Dorsolateral prefrontal cortex (tissue), 122 donors: ENCODE measurements at places on chromosomes 4 and X.

DNA sequence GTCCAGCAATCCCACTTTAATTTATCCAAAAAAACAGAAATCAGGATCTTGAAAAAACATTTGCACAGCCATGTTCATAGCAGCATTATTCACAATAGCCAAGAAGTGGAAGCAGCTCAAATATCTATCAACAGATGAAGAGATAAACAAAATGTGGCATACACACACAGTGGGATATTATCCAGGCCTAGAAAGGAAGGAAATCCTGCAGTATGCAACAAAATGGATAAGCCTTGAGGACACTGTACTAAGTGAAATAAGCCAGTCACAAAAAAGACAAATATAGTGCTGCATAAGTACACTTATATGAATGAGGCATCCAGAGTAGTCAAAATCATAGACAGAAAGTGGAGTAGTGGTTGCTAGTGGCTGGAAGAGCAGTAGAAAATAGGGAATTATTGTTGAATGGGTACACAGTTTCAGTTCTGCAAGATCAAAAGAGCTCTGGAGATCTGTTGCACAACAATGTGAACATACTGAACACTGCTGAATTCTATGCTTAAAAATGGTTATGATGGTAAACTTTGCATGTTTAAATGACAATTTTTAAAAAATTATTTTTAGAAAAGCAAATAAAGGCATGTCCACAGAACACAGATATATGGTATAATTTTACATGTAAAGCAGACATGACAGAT lies 25.6 kb downstream of the CHM start:
- no peak for DNase-seq

DNA sequence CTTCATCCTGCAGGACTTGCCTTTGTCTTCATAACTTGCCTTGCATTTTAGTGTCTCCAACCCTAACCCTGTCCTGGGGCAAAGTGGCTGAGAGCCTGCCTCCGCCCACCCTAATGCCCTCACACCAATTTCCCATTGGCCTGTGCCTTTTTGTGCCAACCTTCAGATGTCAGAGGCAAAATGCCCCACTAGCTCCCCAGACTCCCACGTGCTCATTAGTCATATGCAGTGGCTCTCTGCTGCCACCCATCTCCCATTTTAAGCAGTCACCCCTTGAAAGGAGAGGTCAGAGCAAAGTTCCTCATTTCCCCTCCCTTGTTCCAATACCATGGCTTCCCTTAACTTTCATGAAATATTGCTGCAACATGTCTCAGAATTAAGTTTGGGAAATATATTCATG lies 74.8 kb upstream of the PASD1 start:
- DNase-seq, result no peak

GRCh38 chr4:87089368-87089767 lies 131.1 kb downstream of the KLHL8 start:
- DNase-seq, result no peak

- DNase-seq, result no peak
Observed at GRCh38 chrX:56233682-56234081, 1.5 kb downstream of the KLF8 start.

DNA sequence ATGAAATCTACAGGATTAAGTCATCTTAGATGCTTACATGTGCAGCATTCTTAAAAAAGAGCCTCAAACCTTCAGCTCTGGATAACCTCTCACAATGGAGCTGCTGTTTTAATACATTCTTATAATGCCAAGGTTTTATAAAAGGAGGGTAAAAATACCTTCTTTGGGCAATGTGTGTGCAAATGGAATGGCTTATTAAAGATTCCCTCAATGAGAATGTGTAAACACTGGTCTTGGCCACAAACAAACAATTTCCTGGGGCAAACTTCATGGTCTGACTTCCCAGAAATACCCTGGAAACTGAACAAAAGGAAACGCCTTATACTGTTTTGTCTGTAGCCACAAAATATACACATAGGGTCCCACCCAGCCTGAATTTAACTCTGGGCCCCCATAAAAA lies 148.6 kb upstream of the INTU start:
- DNase-seq, result no peak

DNA sequence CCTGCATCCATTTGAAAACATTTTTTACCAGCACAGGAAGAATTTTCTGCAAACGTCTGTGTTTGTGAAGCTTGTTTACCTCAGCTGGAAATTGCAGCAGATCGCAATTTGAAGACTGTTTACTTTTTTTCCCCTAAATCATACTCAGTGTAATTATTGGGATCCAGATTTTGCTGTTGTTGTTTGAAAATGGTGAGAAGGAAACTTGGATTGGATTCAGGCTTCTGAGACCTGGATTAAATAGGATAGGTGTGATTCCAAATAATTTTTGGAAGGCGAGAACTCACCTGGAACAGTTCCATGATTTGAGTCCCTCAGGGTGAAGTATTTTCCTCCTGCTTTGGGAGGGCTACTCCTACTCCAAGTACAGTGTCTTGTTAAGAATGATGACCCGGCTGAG lies 279.8 kb downstream of the STIM2 start:
- DNase-seq, result no peak

GRCh38 chr4:86876894-86877685 lies 15.1 kb downstream of the C4orf36 start:
- no peak for DNase-seq

- DNase-seq, result no peak
Observed at GRCh38 chr4:52372269-52372668, 286.8 kb downstream of the USP46 start.

DNA sequence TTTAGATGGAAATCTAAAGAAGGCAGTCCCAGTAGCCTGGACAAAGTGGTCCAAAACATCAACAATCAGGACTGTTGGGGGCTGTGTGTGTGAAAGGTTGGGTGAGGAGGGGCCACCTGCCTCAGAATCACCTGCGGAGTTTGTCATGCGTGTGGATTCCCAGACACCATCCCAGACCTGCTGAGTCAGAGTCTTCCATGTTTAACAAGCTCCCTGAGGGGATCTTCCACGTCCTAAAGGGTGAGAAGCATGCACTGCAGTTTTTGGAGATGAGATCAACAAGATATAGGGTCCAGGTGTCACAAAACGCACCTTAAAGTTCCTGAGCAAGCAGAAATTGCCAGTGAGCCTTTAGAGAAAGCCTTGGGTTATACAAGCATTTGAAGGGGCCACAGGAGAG lies 207.0 kb upstream of the FAM9B start:
- DNase-seq, result no peak

DNA sequence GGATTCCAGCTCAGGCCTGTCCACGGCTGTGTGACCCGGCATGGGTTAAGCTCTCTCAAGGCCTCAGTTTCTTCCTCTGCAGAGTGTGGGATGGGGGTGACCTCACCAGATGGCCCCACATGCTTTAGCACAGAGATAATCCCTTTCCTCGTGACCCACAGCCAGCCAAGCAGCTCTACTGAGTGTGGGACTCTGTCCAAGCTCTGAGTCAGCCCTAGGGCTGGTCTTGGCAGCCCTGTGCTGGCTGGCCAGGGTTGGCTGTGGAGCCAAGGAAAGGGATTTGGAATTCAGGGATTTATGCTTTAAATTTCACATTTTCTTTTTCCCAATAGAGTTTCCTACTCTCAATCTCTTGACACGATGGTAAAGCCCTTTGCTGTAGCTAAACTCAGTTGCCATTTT lies 19.7 kb upstream of the SPON2 start:
- DNase-seq, result peak; percentile 91

DNA sequence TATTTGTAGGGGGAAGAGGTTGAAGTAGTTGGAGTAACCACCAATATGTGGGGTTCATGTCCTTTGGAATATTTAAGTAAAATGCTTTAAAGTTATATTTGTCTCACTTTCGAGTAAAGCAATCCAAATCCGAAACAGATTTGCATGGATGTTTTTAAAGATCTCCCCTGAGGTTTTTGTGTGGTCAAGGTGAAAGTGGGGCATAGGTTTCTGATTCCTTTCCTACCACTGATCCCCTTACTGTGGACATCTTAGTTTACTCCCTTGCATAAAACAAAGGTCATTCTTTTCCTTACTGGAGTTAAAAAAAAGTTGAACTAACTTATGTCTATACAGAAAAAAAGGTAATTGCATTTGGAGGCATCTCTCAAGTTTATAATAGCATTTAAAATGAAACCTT lies 71.9 kb upstream of the PHOX2B start:
- DNase-seq, result no peak

GRCh38 chr4:165199286-165199685 lies 8.1 kb upstream of the KLHL2 start:
- DNase-seq, result no peak

- DNase-seq, result no peak
Observed at GRCh38 chr4:105969575-105969974, 74.3 kb downstream of the NPNT start.

DNA sequence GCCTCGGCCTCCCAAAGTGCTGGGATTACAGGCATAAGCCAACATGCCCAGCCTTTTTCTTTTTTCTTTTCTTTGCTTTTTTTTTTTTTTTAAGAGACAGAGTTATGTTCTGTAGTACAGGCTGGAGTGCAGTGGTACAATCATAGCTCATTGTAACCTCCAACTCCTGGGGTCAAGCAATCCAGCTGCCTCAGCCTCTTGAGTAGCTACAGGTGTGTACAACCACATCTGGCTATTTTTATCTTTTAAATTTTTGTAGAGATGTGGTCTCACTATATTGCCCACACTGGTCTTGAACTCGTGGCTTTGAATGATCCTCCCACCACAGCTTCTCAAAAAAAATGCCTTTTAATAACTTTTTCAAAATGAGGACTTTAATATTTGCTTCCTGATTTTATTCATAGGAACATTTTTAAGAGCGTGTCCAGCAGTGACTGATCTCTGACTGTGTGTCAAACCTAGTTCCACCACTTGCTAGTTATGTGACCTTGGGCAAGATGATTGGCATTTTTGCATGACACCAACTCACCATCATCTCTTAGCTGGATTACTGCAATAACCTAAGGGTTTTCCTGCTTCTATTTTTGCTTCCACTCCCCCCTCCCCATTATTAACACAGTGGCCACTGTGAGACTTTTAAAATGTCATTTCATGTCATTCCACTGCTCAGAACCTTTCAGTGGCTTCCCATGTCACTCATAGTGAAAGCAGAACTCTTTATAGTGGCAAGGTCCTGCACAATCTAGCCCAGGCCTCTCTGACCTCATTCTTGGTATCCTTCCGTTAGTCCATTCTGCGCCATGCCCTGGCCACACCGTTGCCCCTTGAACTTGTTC lies 4.5 kb upstream of the TNIP3 start:
- no peak for DNase-seq

- no peak for DNase-seq
Observed at GRCh38 chrX:74389016-74389722, 32.1 kb upstream of the SLC16A2 start.

- no peak for DNase-seq
Observed at GRCh38 chr4:7398788-7399439, 35.8 kb downstream of the PSAPL1 start.

- no peak for DNase-seq
Observed at GRCh38 chr4:183666088-183666487, 7.0 kb downstream of the TRAPPC11 start.

GRCh38 chrX:132219343-132219768 lies at the start of gene RAP2C:
TSS of gene RAP2C (minus strand) at chrX:132219447. CDS start at chrX:132217268, 2,179 bp downstream.
- DNase-seq, result peak; percentile 53

DNA sequence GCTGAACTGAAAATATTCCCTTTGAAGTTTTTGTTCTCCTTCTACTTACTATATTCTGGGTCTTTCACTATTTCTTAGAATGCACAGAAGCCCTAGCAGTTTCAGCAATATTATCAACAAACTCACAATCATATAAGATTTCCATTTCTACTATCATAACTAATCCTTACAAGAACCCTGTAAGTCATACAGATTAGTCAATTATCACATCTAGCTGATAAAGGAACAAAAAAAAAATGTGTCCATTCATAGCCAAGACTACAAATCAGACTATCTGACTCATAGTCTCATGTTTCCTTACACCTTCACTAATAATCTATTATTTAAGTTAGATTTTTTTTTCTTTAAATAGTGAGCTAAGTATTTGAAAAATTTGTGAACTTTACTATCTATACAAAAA lies 72.5 kb downstream of the LRBA start:
- DNase-seq, result no peak

DNA sequence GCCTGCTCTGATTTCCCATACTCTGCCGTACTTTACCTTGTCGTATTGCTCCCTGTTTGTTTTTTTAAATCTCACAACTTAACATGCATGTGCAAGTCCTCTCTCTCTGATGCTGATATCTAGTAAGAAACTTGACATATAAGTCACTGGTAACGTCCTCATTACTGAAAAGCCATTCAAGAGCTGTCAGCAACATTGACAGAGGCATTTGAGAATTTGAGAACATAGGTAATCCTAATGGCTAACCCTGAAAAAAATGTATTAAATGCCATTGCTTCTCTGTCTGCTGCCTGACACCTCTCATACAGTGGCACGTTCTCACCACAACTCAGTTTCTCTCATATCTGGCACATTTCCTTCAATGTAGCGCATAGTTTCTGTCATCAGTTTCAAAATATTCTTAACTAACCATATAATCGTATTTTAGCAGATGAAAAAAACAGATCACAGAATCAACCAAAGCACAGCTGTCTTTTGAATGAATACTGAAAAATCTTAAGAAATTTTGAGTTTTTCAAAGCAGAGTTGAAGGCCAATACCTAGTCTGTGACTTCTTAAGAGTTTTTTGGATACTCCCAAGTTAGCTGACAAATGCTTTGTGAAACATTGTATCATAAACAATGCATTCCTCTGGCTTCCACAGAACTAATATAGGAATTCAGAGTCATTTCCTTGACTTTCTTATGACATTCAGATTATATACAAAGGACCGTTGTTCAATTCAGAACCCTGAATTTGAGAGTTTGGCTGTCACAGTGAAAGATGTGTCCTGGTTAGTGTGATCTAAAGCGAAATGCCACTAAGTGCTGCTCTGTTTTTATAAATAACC lies 996.4 kb downstream of the C4orf33 start:
- DNase-seq, result no peak
